DMS79 treated with DMSO at 0.1 percent for 48 hours (cell line): ENCODE measurements at places on chromosomes 16 and 17.

DNA sequence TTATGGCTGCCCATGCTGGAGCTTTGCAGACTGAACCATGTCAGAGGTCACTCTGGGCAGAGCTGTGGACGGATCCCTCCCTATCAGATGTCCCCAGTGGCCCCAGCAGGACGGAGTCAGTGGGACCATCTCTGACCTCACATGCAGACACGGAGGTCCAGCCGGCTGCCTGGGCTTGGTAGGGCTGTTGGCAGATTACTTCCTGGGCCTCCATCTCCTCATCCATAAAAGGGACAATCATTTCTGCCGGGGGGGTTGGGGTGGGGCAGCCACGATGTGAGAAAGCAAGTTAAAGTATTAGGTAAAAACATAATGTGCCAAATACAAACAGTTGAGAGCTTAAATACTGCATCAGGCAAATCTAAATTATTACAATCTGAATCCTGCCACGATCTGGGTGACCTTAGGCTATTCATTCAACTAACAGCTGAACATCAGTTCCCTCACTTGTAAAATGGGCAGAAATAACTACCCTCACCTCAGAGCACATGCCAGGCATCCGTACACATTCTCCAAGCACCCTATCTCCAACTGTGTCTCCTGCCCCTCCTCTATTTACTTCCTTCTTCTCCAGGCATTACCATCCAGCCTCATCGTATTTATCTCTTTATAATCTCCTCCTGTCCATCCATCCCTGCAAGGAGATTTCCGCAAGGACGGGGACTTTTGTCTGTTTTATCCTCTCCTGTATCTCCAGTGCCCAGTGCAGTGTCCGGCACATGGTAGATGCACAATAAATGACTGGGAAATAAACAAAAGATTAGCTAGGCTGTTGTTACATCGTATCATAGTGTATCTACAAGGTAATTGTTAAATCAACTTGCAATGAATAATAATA is 192.3 kb upstream of the FOXF1 start:
- no peak for DNase-seq

- DNase-seq: no peak
These were observed 27.2 kb downstream of the MAP2K4 start for GRCh38 chr17:12047681-12048376.

GRCh38 chr16:69532641-69533455 is 32.9 kb upstream of the NFAT5 start:
- DNase-seq: no peak

DNA sequence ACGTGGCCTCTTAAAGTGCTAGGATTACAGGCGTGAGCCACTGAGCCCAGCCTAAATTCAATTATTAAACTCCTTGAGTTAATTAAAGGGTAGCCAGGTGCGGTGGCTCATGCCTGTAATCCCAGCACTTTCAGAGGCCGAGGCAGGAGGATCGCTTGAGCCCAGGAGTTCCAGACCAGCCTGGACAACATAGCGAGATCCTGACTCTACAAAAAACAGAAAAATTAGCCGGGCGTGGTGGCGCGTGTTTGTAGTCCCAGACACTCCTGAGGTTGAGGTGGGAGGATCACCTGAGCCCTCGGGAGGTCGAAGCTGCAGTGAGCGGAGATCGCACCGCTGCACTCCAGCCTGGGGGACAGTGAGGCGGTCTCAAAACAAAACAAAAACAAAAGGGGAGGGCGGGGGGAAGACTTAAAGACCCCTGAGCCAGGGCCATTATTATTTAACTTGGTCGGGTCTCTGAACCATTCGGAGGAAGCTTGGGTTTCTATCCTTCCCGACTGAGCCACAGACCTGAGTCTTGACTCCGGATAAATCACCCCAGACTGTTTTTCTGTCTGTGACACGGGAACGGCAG is 19.5 kb downstream of the BCL7C start:
- DNase-seq: no peak

DNA sequence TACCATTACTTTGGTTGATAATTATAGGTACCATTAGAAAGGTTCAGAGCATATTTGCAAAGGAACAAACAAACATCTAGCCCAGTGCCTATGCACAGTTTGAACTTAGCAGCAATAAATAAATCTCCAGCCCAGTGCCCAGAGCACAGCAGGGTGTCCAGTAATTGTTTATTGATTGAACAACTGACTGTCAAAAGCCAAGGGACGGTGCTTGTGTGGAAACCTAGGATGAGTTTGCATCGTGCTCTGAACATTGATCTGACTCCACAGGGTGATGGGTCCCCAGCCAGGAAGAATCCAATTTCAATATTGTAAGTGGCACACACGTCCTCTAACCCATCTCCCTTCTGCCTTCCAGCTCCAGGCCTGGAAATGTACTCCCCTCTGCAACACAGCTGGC is 625.5 kb upstream of the C16orf82 start:
- DNase-seq: no peak

GRCh38 chr16:81539009-81539758 is 94.6 kb downstream of the CMIP start:
- DNase-seq: peak; percentile 49

DNA sequence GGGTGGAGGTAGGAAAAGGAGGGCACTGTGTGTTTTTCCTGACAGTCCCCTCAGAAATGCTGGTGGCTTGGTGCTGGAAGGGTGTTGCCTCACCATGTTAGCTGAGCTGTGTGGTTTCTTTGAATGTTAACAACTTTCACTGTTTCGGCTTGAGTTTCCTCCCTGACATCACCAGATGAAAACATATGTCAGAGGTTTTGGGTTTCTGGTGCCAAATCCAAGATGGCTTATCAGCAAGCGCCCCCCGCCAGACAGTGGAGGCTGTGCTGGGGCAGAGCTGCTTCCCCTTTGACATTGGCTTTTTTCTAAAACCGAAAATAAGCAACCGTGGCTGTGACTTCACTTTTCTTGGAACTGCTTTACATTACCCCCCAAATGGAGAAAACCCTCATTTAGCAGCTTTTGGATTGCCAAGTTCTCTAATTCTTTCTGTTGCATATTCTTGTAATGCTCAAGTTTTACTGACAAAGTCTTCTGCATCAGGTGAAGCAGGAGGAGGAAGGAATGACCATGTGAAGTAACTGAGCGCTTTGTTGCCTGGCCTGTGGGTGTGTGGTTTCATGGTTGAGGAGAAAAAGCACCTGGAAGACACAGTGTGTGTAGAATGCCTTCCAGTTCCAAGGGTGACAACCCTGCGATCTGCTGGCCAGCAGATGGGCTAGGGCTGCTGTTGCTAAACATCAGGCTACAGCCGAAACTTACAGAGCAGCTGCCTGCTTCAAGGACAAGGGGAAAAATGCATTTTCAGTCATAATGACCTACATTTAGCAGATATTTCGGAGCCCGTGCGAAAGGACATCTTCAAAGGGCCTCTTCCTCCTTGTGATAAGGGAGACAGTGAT is 9.7 kb downstream of the RMI2 start:
- peak; percentile 4 for DNase-seq

DNA sequence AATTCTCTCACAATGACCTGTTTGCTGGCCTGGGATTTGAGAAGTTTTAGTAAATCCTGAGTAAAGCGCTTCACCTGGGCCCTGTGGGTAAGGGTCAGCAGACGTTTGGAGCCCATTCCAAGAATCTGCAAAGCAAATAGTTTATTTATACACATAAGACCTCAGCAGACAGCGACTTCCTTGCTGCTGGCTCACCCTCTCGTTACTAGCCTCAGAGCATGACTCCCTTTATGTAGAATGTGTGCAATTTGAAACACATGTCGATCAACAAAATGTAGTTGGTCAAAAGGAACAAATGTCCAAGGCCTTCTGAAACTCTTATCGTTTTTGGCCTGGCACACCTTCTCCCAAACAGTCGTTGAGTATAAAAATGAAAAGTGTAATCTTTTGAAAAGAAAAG is 31.3 kb downstream of the MARF1 start:
- DNase-seq: no peak

GRCh38 chr17:39867880-39868553 is at the start of gene ZPBP2:
Gene ZPBP2 (plus strand): TSS chr17:39868202. CDS start chr17:39868355, 153 bp downstream.
- no peak for DNase-seq

GRCh38 chr16:2008009-2008526 is 1.6 kb downstream of the ZNF598 start:
- no peak for DNase-seq

DNA sequence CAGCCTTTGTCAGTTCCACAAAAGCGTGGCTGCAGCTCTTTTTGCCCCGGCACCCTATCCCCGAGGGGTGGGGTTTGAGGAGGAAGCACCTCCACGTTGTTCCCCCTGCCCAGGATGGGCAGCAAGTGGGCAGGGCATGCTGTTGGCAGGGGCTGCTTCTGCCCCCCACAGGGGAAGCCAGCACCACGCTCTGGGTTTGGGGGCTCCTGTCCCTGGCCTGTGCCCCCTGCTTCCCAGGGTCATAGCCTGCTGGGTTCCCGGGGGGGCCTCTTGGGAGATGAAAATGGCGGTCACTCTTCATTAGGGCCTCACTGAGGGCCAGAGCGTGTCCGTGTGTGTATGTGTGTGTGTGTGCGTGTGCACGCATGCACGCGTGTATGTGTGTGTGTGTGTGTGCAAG is 22.8 kb downstream of the LASP1 start:
- no peak for DNase-seq

- DNase-seq: no peak
These were observed 3.9 kb upstream of the EXOC7 start for GRCh38 chr17:76107509-76107908.

GRCh38 chr17:31111183-31111582 is 16.4 kb downstream of the NF1 start:
- peak; percentile 15 for DNase-seq

DNA sequence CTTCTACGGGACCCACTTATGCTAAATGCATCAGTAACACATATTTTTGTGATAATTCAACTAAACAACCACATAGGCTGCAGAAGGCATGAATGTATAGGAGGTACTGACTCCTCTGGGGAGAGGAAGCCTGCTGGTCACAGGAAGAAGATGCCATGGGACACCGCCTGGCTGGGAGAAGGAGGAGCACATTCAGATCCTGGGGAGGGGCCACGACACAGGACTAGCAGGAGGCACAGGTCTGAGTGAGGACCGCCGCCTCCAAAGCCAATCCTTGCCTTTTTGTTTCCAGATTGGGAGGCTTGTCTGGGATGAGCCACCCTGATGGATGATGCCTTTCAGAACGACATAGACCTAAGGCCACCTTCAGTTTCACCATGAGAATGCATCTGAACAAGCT is 34.6 kb downstream of the MBTPS1 start:
- no peak for DNase-seq

GRCh38 chr17:34400301-34400931 is 37.4 kb upstream of the CCL1 start:
- no peak for DNase-seq

- no peak for DNase-seq
These were observed 14.7 kb downstream of the SPNS2 start for GRCh38 chr17:4513113-4514032.

DNA sequence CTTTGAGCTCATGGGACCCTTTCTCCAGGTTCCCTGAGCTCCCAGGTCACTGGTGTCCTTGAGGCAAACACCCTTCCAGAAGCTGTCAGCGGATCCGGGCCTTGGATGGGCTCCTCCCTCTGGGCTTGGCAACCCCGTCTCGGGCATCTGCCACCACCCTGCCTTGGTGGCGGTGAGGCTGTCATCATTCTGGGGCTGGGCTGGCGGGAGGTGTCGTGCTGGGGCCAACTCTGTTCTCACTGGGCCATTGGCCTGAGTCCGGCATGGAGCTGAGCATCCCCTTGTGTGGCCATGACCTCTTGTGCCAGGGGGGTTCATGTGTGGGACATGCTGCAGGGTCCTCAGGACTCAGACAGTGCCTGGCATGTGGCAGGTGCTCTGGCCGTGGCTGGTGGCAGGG is 197.6 kb downstream of the LAT start:
- DNase-seq: no peak

DNA sequence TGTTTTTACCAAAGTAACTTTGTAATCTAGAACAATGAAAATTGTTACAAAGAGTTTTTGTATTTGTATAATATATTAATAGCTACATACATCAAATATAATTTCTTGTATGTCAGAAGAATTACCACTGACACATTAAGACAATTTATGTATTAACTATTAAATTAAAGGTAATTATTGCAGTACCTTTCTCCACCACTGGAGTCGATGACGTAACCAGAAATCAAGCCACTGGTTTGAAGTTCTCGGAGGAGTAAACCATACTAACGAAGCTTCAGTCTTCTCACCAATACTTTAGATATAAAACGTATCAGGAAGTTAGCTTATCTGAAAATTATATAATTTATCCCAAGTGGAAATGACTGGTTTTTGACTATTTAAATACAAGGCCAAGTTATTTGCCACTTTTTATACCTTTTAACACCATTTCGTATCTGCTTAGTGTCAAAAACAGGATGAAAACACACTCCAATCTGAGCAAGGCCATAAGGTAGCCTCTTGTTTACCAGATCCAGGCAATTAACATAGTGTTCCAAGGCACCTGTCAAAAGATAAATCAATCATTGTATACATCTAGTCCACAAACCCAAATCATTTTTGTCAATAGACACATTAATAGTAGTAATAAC is 4.3 kb downstream of the POLG2 start:
- DNase-seq: no peak

- no peak for DNase-seq
These were observed 280.3 kb upstream of the FOXF1 start for GRCh38 chr16:86229866-86230656.

GRCh38 chr17:3980381-3981014 is 16.3 kb upstream of the ATP2A3 start:
- no peak for DNase-seq

GRCh38 chr17:32341141-32341856 is 674 bp downstream of the C17orf75 start:
- peak; percentile 33 for DNase-seq
